Pancreas (tissue), 10 donors: ENCODE measurements at places on chromosomes 5 and 9. TPM values are rescaled to one million over a fixed set of nuclear protein-coding genes. Genes with fewer than 3 reads are reported as not detected.

DNA sequence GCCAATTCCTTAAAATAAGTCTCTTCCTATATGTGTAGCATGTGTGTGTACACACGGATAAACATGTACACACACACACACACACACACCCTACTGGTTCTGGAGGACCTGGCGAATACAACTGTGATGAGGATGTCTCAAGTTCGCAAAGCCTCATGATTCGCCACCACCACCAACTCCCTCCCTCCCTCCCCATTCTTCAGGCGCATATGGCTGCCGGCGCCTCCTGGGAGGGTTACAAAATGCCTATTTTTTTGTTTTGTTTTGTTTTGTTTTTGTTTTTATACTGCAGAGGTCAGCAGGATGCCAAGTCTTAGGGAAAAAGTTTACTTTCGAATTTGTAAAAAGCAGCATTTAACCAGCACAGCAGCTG, 88.0 kb downstream of the DAP start:
- no peak overlapping the region for H3K27ac ChIP-seq
- no peaks in the 10 kb centered on the region for H3K36me3 ChIP-seq
- no peak overlapping the region for H3K4me3 ChIP-seq
- no peak for DNase-seq

DNA sequence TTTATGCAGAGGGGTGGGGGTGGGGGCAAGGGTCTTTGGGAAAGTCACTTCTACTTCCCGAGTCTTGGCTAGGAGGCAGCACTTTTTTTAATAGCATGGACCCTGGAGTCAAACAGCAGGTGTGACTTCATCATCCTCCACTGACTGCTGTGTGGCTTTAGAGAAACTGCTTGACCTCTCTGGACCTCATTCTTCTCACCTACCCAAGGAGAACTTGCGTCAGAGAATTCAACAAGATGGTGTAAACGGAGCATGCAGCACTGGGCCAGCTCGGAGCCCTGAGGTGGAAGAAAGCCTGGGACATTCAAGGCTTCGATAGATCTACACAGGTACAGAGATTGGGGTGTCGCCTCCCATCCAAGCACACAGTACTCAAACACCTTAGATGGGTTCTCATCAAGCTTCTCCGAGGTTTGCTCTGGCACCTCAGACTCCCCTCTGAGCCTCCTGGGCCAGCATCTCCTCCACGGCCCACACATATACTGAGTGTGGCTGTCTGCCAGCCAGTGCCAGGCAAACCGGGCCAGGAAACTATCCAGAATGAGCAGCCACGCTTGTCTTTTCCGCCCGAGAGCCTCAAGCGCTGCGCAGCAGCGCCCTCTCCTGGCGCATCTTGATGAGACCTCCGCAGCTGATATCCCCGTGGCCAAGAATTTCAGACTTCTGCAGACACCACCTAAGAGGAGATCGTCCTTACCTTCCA, 4.6 kb upstream of the SLC25A48 start:
- no peaks in the 10 kb centered on the region for H3K4me1 ChIP-seq
- no peak overlapping the region for H3K4me3 ChIP-seq
- H3K27me3 ChIP-seq = no peaks in the 10 kb centered on the region
- H3K36me3 ChIP-seq = no peaks in the 10 kb centered on the region

DNA sequence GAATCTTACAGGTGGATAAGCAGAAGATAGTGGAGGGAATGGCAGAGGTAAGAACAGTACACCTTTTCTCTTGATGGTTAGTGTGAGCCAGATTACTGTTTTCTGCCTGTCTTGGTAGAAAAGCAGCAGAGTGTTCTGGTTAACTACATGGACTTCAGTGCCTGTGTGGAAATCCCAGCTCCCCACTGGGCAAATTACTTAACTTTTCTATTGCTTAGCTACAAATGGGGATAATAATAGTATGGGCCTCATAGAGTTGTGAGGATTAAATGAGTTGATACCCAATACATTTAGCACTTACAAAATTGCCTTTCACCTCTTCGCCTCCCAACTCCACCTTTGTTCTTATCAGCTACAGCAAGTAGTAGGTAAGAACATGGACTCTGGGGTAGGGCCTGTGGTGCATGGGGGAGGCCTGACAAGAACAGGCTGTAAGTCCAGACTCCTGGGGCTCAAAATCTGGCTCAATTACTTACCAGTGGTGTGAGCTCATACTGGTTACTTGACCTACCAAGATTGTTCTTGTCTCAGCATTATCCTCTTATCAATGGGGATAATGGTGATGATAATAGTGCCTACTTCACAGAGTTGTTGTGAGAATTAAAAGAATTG, 125.1 kb downstream of the LIFR start:
- no peaks in the 10 kb centered on the region for H3K4me1 ChIP-seq
- DNase-seq = no peak
- H3K27ac ChIP-seq = no peak overlapping the region
- no peaks in the 10 kb centered on the region for H3K36me3 ChIP-seq
- no peaks in the 10 kb centered on the region for H3K27me3 ChIP-seq
- no peak overlapping the region for H3K4me3 ChIP-seq

GRCh38 chr5:31197183-31197582, 3.7 kb downstream of the CDH6 start:
- H3K4me1 ChIP-seq = peaks cover 9% of the 10 kb centered on the region
- no peak overlapping the region for H3K27ac ChIP-seq
- no peak for DNase-seq
- H3K27me3 ChIP-seq = peaks cover 13% of the 10 kb centered on the region
- no peak overlapping the region for H3K4me3 ChIP-seq

DNA sequence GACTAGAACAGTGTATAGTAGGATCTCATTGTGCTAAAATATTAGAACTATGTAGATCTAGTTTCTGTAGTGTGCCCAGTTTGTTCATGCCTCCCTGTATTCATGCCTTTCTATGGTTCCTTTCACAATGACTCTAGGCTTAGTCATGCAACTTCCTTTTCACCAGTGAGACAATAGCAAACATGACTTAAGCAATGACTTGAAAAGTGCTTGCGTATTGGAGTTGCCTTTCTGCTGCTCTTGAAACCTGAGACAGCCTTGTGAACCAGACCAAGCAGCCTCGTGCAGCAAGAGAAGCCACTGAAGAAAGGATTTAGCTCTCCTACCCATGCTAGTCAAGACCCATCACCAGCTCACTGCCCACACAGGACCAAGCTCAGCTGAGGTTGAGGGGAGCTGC, 294.5 kb upstream of the TAS2R1 start:
- no peak for DNase-seq
- H3K27me3 ChIP-seq = no peaks in the 10 kb centered on the region
- no peaks in the 10 kb centered on the region for H3K36me3 ChIP-seq
- H3K27ac ChIP-seq = no peak overlapping the region

DNA sequence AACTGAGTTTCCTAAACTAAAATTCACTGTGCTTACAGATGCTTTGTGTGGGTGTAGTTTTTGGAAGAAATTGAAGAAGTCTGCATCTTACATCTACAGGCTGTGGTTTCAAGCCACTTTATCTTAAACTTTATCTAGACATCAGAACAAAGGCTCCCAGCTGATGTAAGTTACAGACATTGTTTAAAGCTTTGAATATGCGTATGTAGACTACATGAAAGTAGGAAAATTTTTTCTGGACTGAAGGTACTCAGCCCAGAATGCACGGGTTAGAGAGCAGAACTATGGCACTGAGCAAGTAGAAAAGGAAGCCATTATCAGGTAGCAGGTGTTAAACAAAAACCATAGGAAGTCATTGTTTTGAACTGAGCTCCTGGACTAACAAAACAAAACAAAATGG, 185.4 kb downstream of the TTC39B start:
- H3K36me3 ChIP-seq = no peaks in the 10 kb centered on the region
- H3K27ac ChIP-seq = no peak overlapping the region
- no peak for DNase-seq
- no peaks in the 10 kb centered on the region for H3K27me3 ChIP-seq
- H3K4me1 ChIP-seq = no peaks in the 10 kb centered on the region
- H3K4me3 ChIP-seq = no peak overlapping the region

GRCh38 chr5:151213803-151214613, 9.9 kb downstream of the CCDC69 start:
- DNase-seq = peak; percentile 43
- peaks cover 16% of the 10 kb centered on the region for H3K4me1 ChIP-seq
- H3K36me3 ChIP-seq = no peaks in the 10 kb centered on the region
- no peak overlapping the region for H3K4me3 ChIP-seq
- H3K27me3 ChIP-seq = no peaks in the 10 kb centered on the region
- H3K27ac ChIP-seq = no peak overlapping the region

- no peaks in the 10 kb centered on the region for H3K36me3 ChIP-seq
- no peak overlapping the region for H3K4me3 ChIP-seq
- peak; percentile 60 for DNase-seq
- no peaks in the 10 kb centered on the region for H3K27me3 ChIP-seq
Measured at GRCh38 chr5:40991168-40991980, 79.8 kb downstream of the MROH2B start.

DNA sequence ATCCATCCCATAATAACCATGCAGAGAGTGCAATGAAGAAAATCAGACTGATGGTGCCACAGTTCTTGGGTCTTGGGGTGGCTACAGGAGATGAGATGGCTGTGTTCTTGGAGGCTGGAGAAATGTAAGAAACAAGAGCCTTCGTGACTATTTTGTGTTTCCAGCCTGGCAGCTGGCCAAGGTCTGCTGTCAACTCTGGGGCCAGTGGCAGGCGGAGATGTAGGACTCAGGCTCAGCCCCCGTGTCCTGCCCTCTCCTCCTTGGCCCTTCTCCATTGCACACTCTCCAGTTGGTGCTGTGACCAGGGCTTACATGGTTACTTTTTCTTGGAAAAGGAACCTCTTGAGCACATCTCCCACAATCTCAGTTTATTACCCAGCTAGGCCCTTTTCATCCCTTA, 235.4 kb downstream of the DMRT2 start:
- H3K4me1 ChIP-seq = no peaks in the 10 kb centered on the region
- no peak overlapping the region for H3K27ac ChIP-seq

DNA sequence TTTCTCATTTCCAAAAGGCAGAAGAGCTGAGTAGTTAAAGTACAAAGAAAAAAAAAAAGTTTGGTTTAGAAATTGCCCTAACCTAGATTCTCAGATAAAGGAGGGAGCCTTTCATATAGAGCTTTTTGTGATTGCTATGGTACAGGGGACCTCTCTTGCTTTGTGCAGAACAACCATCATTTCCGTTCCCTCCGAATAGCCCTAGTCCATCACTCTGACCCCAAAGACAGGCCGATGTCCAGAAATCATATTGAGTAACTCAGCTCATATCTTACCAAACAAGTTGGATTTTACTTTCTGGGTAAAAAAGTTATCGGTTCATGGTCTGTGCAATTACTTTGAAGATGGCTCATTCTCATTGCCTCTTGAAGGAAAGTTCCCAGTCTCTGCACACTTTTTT, 36.7 kb upstream of the COL15A1 start:
- peaks cover 37% of the 10 kb centered on the region for H3K4me1 ChIP-seq
- H3K4me3 ChIP-seq = no peak overlapping the region
- H3K36me3 ChIP-seq = no peaks in the 10 kb centered on the region

DBH gene
- total RNA-seq = not detected

IRX4 gene
- not detected for total RNA-seq

SHISAL2B gene
- 2.1 TPM for total RNA-seq

PCDHB7 gene
- total RNA-seq = 0.70 TPM

IL3 gene
- total RNA-seq = not detected

WWC1 gene
- total RNA-seq = 54.2 TPM

EGFLAM gene
- total RNA-seq = 0.98 TPM
